Neural crest cell (in vitro differentiated cells): ENCODE measurements at places on chromosomes 1 and 21. TPM values are rescaled to one million over a fixed set of nuclear protein-coding genes. Genes with fewer than 3 reads are reported as not detected.

The NBPF4 gene
- not detected in 2 replicates for total RNA-seq

The CLDN14 gene
- total RNA-seq, result not detected in 2 replicates

The PPFIA4 gene
- total RNA-seq, result 2.6 and 5.0 TPM in 2 replicates

The SV2A gene
- 48.4 and 49.5 TPM in 2 replicates for total RNA-seq

The PLEKHN1 gene
- total RNA-seq, result not detected in 2 replicates

The HSPA6 gene
- not detected in 2 replicates for total RNA-seq

The SPRR2G gene
- total RNA-seq, result not detected in 2 replicates

The TOR1AIP1 gene
- 21.5 and 22.1 TPM in 2 replicates for total RNA-seq

The LCE1C gene
- not detected in 2 replicates for total RNA-seq

The KCNJ9 gene
- 0.11 and 0.19 TPM in 2 replicates for total RNA-seq

The S100A5 gene
- not detected in 2 replicates for total RNA-seq

The ABCA4 gene
- total RNA-seq, result 0.14 and 0.45 TPM in 2 replicates

The SWT1 gene
- total RNA-seq, result 4.5 and 5.8 TPM in 2 replicates

The OR2L13 gene
- not detected in 2 replicates for total RNA-seq

- no peak for DNase-seq
Observed at GRCh38 chr1:20726932-20727745, 5.4 kb downstream of the SH2D5 start.

- no peak for DNase-seq
Observed at GRCh38 chr1:7690076-7690475, 81.0 kb upstream of the VAMP3 start.

DNA sequence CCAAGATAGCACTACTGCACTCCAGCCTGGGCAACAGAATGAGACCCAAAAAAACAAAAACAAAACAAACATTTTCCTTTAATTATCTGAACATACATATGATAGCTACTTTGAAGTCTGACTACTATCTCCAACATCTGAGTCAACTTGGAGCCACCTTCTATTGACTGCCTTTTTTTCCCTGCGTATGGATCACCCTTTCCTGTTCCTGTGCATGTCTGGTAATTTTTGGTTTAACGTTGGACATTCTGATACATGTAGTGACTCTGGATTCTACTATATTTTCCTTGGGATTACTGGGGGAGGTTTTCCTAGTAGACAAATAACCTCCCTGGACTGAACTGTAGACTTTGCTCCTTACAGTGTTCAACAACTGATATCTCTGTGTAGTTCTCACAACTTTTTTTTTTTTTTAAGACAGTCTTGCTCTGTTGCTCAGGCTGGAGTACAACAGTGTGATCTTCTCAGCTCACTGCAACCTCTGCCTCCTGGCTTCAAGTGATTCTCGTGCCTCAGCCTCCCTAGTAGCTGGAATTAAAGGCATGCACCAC is 70.3 kb downstream of the KIAA0319L start:
- DNase-seq, result no peak

DNA sequence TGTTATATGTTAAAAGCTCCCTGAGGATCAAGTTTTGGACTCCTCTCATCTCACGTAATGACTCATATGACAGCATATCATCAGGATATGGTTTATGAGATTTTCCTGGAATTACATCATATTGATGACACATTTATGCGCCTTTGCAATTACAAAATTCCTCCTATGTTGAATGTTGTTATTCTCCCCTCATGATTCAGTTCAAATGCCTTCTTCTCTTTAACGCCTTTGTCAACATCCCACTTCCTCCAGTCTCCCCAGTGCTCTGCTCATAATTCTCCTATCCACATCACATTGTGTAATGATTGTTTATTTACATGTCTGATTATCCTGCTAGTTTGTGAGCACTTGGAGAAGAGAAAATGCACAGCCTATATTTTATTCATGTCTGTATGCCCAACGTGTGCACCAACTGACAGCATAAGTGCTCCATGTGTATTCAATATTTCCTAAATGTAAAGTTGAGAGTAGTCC is 80.9 kb upstream of the BACH1 start:
- no peak for DNase-seq

DNA sequence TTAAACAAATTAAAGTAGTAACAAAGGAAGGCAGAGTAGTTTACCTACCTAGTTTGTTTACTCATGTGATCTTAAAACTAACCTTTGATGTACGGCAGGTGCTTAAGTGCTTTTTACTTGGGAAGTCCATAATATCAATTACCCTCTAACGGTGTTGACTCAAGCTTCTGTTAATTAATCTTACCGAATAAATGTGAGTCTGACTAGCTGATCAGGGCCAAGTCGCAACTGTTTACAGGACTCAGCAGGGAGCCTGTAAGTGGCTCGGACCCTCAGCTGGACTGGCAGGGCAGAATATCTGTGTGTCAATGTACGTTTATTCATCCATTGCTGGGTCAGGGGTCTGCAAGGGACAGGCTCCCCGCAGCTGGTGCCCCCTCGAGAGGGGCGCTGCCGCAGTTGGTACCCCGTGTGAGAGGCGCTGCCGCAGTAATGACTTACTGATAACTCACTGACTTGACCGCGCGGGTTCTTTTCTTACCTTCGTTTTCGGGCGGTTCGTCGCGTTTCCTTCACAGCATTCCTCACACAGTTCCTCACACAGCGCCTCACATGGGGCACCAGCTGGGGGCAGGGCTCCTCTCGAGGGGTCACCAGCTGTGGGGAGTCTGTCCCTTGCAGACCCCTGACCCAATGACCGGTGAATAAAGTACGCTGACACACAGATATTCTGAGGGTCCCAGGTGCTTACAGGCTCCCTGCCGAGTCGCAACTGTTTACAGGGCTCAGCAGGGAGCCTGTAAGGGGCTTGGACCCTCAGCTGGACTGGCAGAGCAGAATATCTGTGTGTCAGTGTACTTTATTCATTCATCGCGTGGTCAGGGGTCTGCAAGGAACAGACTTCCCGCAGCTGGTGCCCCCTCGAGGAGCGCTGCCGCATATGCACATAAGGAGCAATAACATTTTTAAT is 3.0 kb downstream of the FMO1 start:
- DNase-seq, result peak; percentile 59

DNA sequence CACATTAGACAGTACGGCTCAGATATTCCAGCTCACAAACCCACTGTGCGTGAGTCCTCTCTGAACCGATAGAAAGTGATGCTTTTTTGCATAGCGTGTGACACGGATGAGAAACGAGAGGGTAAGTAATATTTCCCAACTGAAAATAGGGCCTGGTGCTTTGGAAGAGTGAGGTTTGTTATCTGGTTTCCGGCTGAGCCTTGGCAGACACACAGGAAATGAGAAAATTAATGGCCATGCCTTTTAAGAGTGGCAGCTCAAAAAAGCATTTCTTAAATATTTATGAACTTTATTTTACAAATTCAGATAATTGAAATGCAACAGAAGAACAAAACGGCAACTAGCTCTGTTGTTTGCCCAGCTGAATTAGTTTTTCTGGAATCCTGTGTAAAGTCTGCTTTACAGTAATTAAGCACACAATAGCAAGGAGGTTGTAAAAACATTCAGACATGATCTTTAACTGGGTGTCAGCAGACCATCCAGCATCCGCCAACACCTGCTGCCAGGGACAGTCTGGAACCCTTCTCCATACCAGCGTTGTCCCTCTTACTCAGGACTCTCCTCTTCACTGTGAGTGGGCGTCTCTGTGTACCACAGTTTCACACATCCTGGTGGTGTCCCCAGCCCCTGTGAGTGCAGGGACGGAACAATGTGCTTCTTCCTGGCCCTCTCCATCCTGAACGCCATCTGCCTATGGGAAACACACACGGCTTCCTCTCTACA is 155.4 kb downstream of the PGBD5 start:
- DNase-seq, result no peak

- no peak for DNase-seq
Observed at GRCh38 chr1:83942914-83943313, 56.0 kb downstream of the TTLL7 start.

DNA sequence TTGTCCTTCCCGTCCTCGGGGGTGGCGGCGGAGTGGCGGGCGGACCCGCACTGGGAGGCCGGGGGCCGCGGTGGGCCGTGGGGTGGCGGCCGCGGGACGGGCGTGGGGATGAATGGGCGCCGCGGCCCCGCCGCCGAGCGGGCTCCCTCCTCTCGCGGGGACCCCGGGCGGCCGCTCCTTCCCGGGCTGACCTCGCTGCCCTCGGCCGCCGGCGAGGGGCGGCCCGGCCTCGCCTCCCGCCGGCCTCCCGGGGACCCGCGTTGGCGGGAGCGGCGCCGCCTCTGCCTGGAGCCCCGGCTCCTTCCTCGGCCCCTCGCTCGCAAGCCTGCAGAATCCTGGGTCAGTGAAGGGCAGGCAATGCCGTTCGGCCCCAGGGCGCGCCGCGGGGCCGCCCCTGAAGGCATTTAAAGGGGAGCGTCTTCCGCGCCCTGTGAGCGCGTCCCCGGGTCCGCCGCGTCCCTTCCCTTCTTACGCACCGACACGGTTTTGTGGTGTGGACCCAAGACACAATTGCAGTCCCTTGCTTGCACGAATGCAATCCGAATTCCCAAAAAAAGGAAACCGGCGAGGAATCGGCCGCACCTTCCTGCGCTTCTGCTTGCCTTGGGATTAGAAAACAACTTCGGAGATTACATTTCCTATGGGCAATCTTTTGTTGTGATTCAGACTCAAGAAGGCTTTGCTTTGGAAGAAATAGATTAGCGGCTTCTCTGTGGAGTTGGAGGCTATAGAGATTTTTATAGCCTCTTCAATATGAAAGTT is 776 bp downstream of the ITSN1 start:
- peak; percentile 36 for DNase-seq

- no peak for DNase-seq
Observed at GRCh38 chr1:180691322-180691913, 59.6 kb downstream of the XPR1 start.

- no peak for DNase-seq
Observed at GRCh38 chr1:56357927-56358690, 221.3 kb downstream of the PLPP3 start.

DNA sequence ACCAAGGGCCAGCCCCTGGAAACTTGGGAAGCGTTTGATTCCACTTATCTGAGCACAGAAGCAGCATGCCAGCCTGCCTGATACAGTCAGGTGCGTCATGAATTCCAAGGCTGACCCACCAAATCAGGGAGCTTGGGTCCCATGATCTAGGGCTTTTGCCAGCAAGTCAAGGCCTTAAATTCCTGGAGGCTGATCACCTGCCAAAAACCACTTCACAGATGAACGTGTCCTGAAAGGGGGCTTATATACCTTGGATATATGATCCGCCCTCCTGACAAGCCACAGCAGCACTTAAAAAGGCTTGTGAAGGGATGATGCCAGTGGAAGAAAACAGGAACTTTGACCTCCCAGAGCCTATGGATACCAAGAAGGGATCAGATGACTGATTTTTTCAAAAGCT is 24.0 kb upstream of the CLIC6 start:
- DNase-seq, result no peak

DNA sequence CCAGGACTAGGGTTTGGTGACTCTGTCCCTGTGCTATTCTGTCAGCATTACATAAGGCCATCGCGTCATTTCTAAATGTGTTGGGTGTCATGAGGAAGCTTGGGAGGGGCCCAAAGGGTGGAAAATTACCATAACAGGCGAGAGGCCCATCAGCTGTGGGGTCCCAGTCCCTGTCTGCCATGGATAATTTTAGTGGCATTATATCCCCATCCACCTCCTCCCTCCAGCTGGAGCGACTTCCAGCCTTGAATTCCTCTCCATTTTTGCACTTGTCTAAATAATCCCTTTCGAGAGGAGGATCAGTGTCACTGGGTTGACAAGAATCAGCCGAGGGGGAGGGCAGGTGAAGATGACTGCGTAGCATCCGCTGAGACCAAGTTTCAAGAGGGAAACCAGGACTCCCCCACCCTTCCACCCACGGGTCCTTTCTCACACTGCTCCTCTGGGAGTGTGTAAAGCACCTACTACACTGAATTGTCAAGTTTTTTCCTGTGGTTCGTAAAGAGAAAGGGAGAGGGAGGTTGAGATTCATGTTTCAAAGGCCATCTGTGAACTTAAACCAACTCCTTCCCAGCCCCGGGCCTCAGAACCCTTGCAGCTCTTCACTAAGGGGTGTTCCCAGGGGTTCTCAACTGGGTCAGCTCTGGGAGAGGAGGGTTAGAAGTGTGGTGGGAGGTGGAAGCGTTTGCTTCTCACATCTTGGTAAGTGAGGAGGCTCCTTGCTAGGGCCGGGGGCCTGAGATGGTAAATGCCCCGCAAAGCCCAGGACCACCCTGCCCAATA is 29.2 kb downstream of the VASH2 start:
- no peak for DNase-seq

GRCh38 chr1:90711696-90712095 is 5.4 kb downstream of the BARHL2 start:
- no peak for DNase-seq

DNA sequence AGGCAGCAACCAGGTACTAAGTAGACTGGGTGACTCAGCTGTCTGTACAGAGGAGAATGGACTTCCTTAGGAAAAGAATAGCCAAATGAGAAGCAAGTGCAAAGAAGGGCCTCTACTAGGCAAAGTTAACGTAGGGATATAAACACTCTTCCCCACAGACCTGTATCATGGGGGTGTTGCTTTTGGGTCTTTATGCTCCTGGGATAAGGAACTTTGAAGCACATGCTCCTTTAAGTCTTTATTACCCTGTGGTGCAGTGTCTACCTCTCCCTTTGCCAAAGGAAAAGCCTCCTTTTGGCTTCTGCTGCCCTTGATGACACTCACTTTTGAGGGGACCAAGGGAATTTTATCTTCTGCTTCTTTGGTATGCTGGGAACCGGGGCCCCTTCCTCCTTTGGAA is 5.0 kb downstream of the RFX5 start:
- DNase-seq, result no peak

GRCh38 chr21:39153373-39153772 is 29.9 kb downstream of the PSMG1 start:
- no peak for DNase-seq

- DNase-seq, result no peak
Observed at GRCh38 chr1:95002164-95002539, 70.6 kb downstream of the ALG14 start.

DNA sequence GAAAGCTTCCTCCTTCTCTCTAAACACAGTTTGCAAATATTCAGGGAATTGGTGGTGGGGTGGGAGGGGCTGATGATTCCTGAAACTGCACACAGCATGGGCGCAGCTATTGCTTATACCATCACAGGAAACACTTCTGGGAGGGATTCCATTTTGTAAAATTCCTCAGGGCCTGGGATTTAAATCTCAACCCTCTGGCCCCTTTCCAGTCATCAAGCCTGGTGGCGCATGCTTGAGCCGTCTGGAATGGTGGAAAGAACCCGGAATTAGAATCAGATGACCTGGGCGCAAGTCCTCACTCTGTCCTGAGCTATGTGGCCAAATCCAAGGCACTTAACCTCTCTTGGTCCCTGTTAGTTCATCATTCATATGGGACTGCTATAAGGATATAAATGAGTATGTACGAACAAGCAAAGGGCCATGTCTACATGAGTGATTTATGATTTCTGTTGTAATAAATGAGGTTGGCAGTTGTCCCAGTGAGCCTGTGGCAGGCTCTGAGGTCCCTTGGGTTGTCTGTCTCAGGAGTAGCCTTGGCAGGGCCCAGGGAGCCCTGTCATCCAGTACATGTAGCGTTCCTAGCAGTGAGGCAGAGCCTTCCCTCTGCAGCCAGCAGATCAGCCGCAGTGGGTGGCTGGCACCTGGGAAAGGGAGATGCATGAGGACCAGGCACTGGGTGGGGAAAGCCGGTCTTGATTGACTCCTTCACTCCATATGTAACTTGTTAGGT is 72.0 kb downstream of the MAN1C1 start:
- DNase-seq, result no peak
